ENCODE measurements at places on chromosomes 2 and 18.

DNA sequence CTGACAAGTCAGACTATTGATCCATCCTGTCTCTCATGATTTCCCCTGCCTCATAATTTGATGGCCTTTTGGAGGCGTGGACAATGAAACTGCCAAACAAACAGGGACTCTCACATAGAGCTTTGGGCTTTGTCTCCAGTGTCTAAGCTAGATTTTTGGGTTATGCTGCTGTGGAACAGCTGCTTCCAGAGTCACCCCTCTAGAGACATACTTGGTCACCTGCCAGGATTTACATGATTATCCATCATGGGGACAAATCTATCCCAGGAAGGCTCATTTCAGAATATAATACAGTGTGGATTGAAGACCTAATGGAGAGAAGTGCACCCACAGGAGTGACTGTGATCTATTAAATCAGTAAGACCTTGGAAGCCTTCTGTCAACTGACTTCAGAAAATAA is 159.6 kb downstream of the SLC8A1 start:
- DNase-seq: no peak

- no peak for DNase-seq
Measured at GRCh38 chr2:210337159-210337558, 22.2 kb upstream of the MYL1 start.

GRCh38 chr2:174633623-174633930 is 36.0 kb upstream of the WIPF1 start:
- no peak for DNase-seq

GRCh38 chr2:59986511-59986910 is 566.9 kb downstream of the BCL11A start:
- DNase-seq: no peak

GRCh38 chr18:70154591-70155194 is 50.8 kb downstream of the RTTN start:
- DNase-seq: no peak

GRCh38 chr2:148876595-148877402 is 1.8 kb downstream of the KIF5C start:
- no peak for DNase-seq

- no peak for DNase-seq
Measured at GRCh38 chr2:100853909-100854810, 34.2 kb downstream of the NPAS2 start.

DNA sequence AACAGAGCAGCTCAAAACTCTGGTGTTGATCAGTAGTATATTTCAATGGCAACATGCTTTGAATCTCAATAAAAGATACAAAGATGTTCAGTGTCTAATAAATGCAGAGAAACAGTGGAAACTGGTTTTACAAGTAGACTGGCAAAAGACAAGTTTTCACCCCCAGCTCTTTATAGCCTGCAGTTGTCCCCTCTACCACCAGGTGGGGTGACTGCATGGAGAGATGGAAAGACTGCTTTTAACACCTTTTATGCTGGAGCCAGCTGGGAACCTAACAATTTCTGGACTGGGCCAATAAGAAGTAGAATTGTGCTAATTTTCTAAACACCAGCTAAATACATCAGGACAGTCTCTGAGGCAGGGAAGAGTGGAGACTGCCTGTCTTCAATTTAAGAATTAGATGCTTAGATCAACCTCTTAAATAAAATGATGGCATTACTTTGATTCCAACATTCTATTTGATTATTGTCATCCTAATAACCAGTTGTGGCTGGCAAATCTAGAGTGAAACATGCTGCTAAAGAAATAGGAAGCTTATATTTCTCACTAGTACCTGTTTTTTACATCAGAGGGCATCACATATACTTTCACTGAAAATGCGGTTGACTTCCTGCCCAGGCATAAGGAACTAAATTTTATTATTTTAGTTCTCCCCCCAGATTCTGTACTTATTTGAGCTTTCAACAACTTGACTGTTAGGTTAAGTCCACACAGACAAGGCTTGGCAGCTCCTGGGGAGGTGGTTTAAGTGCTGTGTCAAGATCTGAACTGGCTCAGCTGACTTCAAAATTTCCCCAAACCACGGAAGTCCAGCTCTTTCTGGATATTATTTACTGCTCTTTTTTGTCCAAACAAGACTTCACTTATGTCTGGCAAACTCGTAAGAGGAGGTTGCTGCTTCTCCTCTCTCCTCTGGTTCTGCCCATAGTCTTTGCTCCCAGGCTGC is 140.5 kb downstream of the TPGS2 start:
- DNase-seq: no peak

GRCh38 chr2:239508261-239508660 is 107.4 kb upstream of the HDAC4 start:
- no peak for DNase-seq

DNA sequence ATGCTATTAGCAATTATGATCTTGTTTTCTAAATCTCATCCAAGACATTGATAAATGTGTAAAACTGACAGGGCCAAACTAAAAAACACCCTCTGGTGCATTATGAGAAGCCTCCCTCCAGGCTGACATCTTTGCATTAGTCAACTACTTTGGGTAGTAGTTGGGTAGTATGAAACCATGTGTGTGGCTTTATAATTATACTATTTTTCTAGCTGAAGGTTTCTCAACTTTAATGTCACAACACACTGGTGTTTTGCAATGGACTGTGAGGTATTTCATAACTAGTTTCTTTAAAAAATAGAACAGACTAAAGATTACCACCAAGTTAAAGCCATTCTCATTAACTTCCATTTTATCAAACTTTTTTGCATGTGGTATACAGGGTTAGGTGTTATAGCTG is 73.1 kb upstream of the RBMS1 start:
- DNase-seq: no peak

DNA sequence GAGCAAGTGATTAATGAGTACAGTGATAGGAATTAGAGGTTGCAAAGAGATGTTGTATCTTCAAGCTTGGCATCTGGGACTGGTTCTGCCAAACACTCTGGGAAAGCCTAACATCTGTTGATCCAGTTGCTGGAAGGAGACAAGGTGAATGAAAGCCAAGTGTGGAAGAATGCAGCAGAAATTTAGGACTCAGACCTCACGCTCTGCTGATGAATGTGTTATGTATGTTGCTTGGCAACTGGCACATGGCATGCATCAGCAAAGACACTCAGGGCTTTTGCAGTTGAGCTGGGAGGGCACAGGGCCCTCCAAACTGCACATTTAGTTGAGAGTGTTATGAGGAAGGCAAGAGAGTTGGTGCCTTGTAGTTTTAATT is 105.5 kb downstream of the COLEC12 start:
- DNase-seq: no peak

DNA sequence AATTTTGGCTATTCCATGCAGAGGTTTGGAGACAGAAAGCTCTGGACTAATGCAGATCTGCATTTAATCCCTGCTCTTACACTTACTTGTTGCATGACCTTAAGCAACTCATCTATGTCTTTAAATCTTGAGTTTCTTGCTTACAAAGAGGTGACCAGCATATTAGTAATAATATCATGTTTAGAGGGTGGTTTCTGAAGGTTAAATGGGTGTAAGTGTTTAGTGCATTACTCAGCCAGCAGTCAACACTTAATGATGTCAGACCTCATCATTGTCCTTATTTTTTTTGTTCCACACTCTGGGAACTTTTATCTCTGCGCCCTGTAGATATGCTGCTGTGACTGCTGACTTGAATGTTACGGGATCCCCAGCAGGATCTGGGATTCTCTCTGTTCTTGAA is 1.7 kb downstream of the IL1RL1 start:
- DNase-seq: no peak

DNA sequence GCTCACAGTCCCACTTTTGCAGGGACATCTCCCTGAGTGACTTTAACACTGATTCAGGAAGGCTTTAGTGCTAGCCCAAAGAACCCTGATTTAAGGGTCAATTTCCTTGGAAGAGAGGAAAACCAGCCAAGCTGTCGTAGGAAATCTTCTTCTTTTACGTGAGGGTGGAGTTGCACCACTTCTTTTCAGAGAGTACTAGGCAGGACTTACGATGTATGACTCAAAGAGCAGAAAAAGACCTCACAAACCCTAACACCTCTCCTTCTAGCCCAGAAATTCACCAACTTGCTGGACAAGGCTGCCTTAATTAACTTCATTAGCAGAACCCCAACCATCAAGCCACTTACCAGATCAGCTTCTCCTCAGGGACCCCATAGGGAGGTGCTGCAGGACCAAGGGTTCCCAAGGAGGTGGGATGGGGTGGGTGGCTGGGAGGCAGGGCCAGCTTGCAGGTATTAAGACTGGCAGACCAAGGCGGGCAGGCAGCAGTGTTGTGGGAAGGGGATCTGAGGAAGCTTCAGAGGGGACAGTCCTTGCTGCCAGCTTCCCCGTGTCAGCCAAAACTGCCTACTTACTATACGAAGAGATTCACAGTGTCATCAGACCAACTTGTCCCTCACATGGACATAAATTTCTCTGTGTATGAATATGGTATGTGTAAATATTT is 6.7 kb downstream of the SERPINB2 start:
- DNase-seq: no peak

DNA sequence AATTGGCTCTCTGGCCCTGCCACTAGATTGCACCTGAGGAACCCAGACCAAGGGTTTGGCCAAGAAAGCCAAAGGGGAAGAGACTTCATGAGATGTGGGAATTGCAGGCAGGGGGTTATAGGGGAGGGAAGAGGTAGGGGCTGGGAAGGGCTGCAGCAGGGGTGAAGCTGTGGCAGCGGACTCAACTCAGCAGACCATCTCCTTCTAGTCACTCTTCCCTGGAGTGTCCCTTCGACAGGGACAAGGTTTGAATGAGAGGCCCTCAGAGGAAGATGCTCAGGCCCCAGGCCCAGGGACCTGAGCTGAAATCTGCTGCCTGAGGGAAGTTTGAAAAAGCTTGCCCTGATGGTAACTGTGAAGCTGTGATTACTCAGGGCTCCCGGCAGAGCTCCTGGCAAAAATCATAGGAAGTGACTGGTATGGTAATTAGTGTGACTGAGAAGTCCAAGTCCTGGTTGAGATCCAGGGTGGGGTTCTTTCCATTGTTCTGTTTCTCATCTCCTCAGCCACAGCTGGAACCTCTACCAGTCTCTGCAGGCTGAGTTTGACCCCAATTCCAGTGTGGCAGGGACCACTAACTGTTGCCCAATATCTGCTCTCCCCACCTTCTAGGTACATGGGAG is 300.9 kb downstream of the CYP26B1 start:
- no peak for DNase-seq

DNA sequence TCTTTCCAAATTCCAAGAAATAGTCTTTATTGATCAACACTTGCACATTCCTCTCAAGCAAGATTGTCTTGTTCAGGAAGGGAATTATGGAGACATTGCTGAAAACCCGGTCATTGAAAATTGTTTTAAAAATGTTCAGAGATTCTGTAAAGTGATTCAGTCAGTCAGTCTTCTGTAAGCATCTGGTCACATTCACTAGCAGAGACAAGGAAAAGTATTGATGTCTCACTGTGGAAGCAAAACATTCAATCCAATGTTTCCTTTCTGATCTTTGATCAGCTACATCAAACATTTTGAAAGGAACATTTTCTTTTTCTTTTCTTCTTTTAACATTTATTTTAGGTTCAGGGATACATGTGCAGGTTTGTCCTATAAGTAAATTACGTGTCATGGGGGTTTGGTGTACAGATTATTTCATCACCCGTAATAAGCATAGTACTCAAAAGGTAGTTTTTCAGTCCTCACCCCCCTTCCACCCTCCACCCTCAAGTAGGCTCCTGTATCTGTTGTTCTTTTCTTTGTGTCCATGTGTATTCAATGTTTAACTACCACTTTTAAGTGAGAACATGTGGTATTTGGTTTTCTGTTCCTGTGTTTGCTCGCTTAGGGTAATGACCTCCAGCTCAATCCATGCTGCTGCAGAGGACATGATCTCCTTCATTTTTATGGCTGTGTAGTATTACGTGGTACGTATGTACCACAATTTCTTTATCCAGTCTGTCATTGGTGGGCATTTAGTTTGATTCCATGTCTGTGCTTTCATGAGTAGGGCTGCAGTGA is 61.2 kb downstream of the CTNNA2 start:
- no peak for DNase-seq

DNA sequence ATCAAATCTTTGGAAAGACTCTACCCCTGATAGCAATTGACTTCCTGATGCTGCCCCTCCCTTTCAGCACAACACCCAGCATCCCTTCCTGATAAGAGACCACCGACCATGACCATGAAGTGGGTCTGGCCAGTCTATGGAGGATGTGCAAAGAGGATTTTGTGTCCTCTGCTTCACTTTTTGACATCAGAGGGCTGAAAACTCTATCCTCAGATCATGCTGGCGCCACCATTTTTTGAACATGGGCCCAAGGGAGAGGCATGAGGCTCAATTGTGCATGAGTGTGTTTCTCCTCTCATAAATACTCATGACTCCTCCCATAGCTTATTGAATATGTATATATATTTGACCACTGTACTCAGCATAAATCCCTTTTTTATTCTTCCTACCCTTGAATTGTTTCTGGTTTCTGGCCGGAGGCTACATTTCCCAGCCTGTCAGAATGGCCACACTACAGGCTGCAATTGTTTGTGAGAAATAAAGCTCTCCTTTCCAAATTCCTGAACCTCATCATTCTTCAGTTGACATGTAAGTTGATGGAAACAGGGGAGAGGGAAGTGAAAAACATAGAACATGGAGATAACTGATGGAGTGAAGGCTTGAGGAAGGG is 314.1 kb downstream of the MYCN start:
- DNase-seq: no peak

DNA sequence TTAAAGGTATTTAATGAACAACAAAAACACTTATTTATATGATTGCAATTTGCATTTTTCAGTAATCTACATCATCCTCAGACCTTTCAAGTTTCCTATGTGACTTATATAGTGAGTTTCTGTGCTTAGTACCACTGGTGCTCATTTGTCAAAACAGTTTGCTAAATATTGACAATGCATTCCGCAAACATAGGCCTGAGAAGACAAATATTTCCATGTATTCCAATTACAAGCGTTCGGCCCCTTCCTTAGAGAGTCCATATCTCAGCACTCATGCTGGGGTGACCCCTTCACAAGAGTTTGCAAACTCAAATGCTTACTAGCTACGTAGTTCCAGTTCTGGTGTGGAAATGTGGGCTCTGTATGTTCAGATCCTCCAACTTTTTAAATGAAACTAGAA is 56.1 kb downstream of the SRD5A2 start:
- DNase-seq: no peak

DNA sequence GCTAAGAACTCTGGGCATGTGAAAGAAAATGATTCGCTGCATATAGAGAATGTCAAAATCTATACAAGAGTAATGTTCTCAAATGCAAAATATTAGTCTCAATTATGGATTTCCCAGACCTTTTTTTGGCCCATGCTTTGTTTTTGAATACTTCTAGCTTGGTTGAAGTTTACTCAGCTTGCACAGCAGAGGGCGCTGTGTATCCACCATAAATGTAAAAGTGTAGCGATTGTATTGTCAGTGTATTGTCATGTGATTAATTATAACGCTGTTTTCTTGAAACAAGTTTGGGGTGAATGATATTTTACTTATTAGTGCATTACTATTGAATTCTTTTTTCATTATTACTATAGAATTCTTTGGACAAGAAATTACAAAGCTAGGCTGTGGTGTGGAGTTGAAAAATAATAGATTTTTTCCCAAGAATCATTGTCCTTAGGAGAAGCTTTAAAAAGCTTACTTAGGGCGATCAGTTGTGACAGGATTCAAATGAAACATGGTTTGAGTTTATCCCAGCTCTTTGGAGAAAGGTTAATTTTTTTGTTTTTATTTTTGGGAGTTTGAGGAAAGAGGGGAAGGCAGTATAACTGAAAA is 98.3 kb downstream of the PIK3C3 start:
- DNase-seq: peak; percentile 5
